ENCODE measurements at places on chromosomes 1 and 21.

DNA sequence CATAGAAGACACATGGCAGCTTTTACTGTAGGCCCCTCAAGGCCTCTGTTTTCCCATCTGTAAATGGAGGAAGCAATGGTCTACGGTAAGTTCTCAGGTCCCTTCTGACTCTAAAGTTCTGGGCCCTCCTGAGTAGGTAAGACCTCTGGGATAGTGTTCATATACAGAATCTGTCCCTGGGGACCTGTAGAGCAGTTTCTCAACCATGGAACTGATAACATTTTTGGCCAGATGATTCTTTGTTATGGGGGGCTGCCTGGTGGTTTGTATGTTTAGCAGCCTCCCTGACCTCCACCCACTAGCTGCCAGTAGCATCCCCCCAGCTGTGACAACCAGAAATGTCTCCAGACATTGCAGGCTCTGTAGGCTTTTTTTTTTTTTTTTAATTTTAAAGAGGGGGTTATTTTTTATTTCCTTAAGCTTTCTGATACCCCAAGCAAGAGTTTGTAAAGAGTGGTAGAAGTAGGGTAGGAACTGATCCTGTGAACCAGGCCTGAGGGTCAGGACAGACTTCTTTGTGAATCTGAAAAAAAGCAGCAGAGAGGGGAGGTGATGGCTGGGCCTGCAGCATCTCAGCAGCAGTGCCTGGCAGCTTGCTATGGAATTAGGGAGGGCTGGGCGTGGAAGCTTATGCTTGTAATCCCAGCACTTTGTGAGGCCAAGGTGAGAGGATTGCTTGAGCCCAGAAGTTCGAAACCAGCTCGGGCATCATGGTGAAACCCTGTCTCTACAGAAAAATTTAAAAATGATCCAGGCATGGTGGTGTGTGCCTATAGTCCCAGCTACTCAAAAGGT lies 20.2 kb upstream of the TCEA3 start:
- DNase-seq: no peak

GRCh38 chr1:224543453-224543852 lies 72.7 kb upstream of the CNIH3 start:
- DNase-seq: no peak

- DNase-seq: no peak
These were observed 250.3 kb downstream of the PTPRC start for GRCh38 chr1:198889101-198889500.

GRCh38 chr1:219500327-219500897 lies 112.5 kb downstream of the ZC3H11B start:
- no peak for DNase-seq

- no peak for DNase-seq
These were observed 1119.1 kb downstream of the AMY1C start for GRCh38 chr1:104868794-104869193.

GRCh38 chr21:34621434-34622350 lies 6.8 kb upstream of the RCAN1 start:
- DNase-seq: no peak

GRCh38 chr1:237811633-237812032 lies 79.1 kb downstream of the ZP4 start:
- no peak for DNase-seq

DNA sequence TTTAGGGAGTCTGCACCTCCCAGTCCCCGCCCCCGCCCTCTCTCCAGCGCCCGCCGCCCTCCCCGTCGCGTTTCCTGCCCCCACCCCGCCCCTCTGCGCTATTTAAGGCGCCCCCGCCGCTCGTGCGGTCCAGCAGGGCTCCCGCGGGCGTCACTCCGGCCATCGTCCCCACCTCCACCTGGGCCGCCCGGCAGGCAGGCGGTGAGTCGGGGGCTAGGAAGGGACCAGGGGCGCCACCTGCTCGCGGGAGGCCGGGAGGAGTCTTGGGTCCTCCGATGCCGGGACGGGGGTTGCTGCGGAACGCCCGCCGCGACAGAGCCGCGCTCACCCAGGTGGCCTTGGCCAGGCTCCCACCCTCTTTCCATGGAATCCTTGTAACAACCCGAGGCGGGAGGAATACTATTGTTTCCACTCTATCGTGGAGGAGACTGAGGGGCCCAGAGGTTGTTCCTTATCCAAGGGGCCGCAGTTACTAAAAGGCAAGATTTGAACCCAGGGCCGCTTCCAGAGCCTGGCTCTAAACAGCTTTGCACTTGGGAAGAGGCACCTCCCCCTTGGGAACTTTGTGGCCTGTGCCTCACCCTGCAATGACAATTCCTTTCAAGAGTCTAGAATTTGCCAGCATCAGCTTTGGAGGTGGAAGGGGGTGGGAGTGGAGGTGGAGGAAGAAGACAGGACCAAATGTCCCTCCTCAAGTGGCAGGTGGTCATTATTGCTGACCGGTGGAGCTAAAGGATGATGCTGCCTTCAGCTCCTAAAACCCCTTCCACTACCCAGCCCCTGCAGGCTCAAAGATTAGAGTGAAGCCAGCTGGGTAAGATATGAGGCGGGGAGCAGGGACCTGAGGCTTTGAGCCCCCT lies at the start of gene GJA4:
Gene GJA4 (plus strand): TSS at position 132 of the 860 bp plus-strand sequence. CDS start 1,215 bp downstream, outside the sequence.
- DNase-seq: no peak

- no peak for DNase-seq
These were observed 3.6 kb downstream of the KCNJ6 start for GRCh38 chr21:37912616-37913015.

DNA sequence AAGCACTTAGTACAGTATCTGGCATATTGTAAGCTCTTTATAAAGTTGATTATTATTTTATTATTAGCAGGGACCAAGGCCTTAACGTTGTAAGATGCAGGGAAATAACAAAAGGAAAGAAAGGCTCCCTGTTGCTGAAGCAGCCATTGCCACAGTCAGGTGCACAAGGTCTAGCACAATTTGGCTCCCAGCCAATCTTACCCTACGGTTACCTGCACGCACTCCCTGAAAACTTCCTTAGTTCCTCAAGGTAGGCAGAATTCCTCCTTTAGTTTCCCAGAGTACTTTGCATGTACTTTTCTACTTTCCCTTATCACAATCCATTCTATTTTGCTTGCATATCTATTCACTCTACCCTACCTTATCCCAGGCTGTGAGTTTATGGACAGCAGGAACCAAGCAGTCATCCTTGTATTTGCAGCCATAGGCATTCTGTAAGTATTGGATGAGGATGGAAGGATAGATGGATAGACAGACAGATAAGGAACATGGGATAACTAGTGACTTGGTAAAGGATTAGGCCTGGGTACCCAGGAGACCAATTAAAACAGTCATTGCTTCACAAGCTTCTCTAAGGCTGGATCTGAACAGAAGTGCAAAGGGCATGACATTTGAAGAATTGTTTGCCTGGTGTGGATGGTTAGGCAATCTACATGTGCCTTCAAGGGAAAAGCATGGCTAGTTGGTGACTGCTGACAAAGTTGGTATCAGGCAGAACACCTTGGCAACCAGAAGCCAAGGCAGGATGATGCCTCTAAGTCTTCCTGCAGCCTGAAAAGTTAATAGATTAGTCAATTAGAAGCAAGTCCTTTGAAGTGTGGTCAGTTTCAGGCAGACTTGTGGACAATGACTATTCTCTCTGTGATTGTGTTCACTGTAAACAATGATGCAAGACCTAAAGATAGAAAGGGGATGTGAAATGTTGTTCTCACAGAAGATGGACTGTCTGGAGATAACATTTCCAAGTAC lies 20.8 kb upstream of the JAK1 start:
- no peak for DNase-seq

- DNase-seq: no peak
These were observed 32.0 kb downstream of the NTPCR start for GRCh38 chr1:232982238-232982944.

GRCh38 chr21:36803051-36803645 lies 104.2 kb downstream of the SIM2 start:
- DNase-seq: no peak

GRCh38 chr1:178060789-178061556 lies 32.9 kb upstream of the RASAL2 start:
- DNase-seq: no peak

GRCh38 chr1:74502432-74502831 lies 10.0 kb downstream of the LRRC53 start:
- no peak for DNase-seq

- DNase-seq: no peak
These were observed 43.2 kb downstream of the HIVEP3 start for GRCh38 chr1:41875487-41875886.

DNA sequence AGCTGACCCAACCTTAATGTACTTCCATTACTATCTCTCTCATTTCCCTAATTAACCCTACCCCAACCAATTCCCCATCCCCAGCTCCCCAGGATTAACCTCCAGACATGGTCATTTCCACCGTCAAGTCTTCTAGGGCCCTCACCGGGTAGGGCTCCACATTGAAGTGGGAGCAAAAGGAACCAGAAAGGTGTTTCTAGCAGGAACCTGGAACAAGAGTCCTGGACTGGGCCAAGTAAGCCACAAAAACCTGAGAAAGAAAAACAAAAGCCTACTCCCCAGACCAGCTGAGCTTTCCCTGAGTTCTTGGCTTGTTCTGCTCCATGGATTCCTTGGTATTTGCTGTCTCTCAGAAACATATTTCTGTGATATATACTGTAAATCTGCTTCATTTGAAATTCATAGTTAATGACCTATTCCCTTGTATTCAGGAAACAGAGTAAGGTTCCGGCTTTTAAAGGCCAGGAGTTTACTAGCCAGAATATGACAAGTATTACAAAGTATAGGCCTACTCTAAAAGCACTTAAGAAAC lies 58.4 kb downstream of the SYF2 start:
- no peak for DNase-seq

GRCh38 chr1:112061056-112061455 lies 71.6 kb upstream of the KCND3 start:
- DNase-seq: no peak

DNA sequence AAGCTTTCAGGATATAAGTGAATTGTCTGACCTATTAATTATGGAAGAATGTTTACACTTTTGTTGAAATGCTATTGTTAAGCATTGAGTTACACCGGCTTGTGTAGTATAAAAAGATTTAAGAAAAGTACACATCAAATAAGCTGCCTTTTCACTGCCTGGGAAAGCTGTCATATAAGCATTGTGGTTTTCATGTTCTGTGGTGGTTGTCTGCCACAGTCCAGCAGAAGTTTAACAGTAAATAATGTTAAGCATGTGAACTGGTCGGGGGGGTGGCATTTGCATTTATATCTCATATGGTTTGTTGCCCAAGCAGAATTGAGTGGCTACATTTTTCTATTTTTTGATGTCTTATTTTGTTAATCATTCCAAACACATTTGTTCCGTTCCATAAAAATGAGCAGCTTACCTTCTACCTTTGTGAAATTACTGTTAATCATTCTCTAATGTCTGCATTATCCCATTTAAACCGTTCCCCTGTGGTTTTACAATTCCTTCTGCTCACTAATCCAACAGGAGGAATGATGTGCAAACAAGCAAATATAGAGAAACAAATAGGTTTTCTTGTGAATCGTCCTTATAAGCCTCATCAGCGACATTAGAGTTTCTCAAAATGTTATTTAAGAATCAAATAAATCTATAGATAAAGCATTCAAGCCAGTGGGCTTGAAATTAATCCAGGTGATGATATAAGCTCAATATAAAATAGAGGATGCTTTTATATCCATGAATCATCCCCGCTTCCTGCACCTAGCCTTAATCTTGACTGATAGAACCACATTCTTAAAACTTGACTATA lies 160.8 kb upstream of the SAMSN1 start:
- DNase-seq: no peak

GRCh38 chr1:180156631-180157091 lies 2.0 kb downstream of the QSOX1 start:
- no peak for DNase-seq

Measured in activated CD4-positive, alpha-beta T cell treated with anti-CD3 and anti-CD28 coated beads, Interleukin-2, amount 50 U/mL, for 24 hours (primary cell).